ENCODE measurements at places on chromosomes 7 and 10.

- no peak for DNase-seq
Observed at GRCh38 chr10:27658788-27659187, 86.8 kb downstream of the MKX start.

DNA sequence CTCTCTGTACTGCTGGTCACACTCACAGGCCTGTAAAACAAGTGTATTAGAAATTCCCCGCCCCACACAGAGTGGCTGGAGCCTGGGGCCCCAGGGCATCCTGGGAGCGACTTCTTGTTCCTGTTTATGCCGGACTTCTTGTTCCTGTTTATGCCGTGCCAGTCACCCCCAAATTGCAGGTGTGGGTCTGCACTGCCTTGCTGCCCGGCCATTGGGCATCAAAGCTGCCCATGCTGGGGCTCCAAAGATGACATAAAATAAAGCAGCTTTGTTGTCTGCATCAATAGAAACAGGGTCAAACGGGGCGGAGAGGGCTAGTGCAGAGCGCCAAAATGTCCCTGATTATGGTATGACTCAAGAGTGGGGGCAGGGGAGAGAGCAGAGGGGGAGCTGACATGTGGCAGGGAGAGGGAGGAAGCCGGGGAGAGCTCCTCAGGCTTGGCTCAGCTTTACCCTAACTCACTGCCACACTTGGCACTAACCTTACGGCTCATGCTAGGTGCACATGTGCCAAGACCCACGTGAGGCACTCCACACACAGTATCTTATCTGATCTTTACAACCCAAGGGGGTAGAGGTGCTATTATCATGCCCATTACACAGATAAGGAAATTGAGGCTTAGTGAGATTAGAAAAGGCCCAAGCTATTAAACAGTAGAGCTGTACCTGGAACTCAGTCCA lies 98.4 kb downstream of the PIP4K2A start:
- DNase-seq = peak; percentile 76

DNA sequence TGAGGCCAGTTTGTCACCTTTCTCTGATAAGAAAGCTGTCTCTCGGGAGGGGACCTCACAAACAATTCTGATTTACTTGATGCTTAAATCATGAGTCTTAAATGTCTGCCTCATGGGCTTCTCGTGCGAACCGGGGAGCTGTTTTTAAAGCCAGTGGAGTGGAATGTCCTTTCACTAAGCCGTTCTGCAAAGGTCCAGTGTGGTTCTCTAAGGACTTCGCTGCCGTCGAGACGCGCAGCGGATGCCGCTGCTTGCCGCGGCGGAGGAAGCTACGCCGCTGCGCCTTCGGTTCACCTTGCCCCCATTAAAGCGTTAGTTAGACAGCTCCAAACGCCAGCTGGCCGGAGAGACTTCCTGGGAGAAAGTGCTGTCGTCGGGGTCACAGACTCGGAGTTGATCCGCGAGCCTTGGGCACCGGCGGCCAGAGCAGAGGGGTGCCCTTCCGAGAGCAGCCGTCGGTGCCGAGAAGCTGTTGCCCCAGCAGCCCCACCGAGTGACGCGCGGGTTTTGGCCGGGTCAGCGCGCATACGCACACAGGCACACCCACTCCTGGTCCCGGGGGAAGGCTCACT lies 1.3 kb upstream of the HMX3 start:
- DNase-seq = no peak

DNA sequence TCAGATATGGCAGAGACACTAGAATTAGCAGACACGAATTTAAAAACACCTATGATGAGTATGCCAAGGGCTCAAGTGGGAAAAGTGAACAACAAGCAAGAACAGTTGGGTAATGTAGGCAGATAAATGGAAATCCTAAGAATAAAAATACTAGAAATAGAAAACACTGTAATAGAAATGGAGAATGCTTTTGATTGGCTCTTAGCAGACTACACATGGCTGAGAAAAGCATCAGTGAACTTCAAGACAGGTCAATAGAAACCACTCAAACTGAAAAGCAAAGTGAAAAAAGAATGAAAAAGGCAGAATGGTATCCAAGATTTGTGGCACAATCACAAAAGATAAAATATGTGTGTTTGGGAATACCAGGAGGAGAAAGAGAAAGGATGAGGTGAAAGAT lies 82.3 kb downstream of the WDR37 start:
- no peak for DNase-seq

- no peak for DNase-seq
Observed at GRCh38 chr10:51620131-51620530, 79.3 kb downstream of the CSTF2T start.

- DNase-seq = no peak
Observed at GRCh38 chr7:3064067-3064466, 20.4 kb upstream of the CARD11 start.

GRCh38 chr10:38102880-38103279 lies 8.7 kb downstream of the ZNF37A start:
- DNase-seq = peak; percentile 13

DNA sequence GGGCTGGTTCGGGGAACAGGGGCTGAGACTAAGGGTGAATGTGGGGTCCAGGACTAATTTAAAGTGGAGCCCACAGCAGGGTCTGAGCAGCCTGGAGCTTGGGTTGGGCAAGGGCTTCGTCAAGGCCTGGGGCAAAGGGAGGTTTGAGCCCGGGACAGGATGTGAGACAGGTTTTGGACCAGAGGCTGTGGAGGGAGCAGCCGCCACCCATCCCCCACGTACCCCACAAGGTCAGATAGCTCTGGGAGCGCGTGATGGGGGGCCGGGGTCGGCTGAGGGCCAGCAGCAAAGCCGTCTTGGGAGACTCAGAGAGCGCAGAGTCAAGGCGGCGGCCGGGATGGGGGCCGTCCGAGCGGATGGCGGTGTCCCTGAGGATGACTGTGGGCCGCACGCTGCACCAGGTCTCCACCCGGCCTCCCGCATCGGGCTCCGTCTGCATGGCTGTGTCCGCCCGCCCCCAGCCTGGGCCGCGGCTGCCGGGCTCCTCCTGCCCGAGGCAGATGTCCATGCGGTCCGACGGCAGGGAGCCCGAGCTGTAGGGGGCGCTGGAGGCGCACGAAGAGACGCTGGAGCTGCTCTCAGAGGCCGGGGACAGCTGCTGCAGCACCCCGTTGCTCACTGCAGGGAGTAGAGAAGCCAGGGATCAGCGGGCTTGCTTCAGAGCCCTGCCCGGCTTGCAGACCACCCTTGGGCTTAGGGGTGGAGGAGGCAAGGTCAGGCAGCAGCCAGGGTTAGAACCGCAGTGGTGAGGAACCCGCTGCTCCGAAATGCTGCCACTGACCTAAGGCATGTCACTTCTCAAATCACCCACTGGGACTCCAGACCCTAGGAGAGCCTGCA lies 12.1 kb downstream of the PDZD7 start:
- DNase-seq = peak; percentile 88

DNA sequence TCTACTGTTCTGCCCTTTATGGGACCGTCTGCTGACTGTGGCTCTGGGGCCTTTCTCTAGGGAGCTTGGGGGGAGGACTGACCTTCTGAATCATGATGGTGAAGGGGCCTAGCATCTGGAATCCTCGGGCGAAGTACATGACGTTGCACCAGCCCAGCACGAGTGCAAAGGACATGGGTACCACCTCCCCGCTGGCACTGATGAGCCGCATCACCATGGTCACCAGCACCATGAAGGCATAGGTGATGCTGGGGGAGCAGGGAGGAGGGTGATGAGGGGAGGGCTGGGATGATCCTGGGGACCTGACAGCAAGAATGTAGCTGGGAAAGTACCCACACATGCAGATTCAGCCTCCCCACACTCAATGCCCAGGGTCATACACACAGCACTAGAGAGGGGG lies 11.1 kb downstream of the TRPV6 start:
- DNase-seq = no peak

- no peak for DNase-seq
Observed at GRCh38 chr7:106358103-106358663, 73.4 kb upstream of the NAMPT start.
